Naive thymus-derived CD4-positive, alpha-beta T cell (primary cell): ENCODE measurements at places on chromosomes 1 and 21.

GRCh38 chr1:146035048-146035423 is 13.5 kb upstream of the HJV start:
- DNase-seq, result no peak

DNA sequence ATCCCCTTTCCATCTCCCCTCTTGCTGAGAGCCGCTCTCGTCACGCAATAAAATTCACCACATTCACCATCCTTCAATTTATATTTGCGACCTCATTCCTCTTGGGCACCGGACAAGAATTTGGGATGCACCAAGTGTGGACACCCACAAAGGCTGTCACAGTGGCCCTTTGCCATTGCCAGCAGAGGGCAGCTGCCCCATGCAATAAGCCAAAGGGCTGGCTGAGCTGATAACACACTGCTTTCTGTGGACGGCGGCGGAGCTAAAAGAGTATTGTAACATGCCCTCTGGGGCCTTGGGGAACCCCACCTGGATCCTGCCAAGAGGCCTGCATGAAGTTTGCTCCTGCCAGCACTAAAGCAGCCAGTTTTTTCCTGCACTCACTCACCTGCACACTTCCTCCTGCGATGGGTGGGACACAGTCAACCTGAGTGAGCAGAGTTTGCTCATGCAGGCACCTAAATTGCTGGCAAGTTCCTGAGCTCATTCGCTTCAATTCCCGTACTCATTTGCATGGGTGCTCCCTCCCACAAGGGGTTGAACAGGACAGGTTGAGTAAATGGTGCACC is 792.3 kb upstream of the ADAMTS5 start:
- DNase-seq, result no peak

DNA sequence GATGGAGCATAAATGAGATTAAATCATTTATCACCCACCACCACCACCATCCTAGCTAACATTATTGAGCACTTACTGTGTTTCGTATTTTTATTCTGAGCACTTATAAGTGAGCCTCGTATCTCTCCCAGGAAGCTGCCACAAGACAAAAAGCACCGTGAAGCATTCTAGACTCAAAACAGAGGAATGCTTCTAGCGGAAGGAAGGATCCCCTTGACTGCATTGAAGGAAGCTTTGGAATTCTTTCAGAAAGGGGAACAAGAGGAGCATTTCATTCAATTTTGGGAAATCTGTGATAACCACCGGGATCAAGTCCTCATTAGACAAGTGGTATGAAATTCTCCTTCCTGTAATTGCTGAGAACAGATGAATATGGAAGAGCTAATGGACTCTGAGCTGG is 66.3 kb downstream of the PTPN14 start:
- DNase-seq, result no peak

- DNase-seq, result no peak
Measured at GRCh38 chr1:240058049-240058448, 33.6 kb upstream of the FMN2 start.

- DNase-seq, result no peak
Measured at GRCh38 chr21:46295177-46295770, 9.1 kb downstream of the YBEY start.

DNA sequence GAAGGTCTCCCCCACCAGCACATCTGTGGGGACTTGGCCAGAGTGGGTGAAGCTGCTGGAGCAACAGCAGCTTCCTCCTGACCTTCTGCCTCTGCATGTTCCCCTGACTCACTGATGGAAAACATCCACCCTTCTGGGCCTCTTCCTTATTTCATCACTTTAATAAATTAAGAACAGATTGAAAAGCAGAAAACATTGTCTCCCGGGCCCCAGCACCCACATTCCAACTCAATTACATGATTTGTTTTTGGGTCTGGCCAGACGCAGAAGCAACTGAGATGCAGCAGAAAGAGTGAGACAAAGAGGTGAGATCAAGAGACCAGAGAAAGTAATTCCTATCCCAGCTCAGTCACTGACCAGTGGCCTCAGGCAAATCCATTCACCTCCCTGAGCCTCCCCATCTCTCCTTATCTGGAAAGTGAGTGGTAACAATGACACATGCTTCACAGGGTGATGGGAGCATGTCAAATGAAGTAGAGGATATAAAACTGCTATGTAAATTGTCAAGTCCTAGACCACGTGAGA is 157.1 kb downstream of the ELAVL4 start:
- no peak for DNase-seq

- DNase-seq, result no peak
Measured at GRCh38 chr21:39855595-39855994, 11.6 kb upstream of the PCP4 start.

DNA sequence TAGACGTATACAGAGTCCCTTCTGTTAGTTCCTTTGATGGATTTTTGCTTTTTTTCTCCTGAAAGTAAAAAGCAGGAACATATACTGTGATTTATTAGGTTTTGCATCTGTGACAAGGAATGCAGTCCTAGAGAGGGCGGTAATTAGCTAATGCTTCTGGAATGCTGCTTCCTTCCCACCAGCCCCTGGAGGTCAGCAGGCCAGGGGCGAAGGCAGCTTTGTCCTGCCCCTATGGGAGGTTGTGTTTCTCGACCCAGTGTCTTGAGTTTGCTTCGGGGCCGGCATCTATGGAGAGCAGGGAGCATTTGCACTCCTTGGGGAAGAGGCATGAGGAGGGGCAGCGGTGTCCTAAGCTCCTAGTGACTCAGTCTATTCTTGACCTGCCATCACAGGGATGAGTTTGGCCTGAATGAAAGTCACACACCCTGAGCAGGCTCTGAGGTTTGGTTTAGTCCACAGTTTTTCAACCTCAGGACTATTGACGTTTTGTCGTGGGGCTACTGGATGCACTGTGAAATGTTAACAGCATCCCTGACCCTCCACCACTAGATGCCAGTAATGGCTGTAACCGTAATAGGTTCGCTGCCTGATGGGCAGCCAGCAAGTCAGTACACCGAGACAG is 85.0 kb upstream of the KCNJ15 start:
- no peak for DNase-seq

GRCh38 chr1:3746389-3746829 is 5.8 kb upstream of the CCDC27 start:
- DNase-seq, result no peak

GRCh38 chr1:154621875-154622274 is 13.9 kb upstream of the ADAR start:
- no peak for DNase-seq

GRCh38 chr1:110626889-110627288 is 20.7 kb upstream of the KCNA2 start:
- DNase-seq, result no peak

- DNase-seq, result no peak
Measured at GRCh38 chr1:9384751-9385245, 92.1 kb downstream of the SPSB1 start.

- peak; percentile 85 for DNase-seq
Measured at GRCh38 chr1:205321162-205321958, at the start of gene NUAK2. Gene NUAK2, minus strand, starts transcription at chr1:205321745. Its CDS starts 117 bp downstream, at chr1:205321628.

DNA sequence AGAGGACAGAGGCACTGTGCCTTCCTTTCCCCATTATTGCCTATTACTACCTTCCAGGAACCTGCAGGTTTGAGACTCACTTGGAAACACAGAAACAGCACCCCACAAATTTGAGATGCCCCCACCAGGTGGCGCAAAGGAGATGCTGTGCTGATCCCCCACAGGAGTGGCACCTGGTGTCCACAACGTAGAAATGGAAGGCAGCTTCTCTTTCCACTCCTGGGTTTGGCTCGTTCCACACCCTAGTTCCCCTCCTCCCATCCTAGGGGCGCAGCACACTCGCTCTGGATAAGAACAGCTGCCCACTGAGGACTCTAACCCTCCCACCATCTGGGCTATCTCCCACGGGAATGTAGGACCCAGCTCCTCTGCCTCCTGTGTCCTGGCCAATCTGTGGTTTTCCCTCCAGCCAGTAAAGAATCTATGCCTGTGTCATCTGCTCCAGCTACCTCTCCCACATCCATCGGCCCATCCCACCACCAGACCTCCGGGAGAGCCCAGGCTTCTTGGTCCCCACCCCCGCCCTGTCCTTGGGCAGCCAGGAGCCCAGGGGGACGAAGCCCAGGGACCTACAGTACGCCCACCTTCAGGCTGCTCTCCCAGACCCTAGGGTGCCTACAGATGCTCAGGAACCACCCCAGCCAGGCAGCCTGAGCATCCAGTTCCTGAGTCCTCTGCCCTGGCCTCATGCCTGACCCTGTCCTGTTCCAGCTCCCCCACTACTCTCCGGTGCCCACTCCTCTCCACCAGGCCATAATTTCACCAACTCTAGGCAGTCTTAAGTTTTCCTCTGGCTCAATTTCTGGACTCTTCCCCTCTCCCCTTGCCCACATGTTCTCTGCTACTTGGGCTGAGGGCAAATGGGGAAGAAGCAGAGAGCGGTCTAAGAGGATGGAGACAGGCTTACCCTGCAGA is 549 bp downstream of the THBS3 start:
- DNase-seq, result peak; percentile 89

DNA sequence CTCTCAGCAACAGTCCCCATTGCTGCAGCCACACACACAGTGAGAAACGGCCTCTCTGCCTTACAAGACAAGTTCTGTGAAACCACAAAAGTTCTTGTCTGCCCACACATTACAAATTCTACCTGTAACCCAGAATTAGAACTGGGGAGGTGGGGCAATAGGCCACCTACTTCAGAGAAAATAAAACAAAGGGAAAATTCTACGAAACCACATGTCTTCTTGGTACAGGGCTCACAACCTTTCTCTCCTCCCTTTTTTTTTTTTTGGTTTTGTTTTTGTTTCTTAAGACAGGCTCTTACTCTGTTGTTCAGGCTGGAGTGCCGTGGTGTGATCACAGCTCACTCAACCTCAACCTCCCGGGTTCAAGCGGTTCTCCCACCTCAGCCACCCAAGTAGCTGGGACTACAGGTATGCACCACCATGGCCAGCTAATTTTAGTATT is 30.2 kb downstream of the LPAR3 start:
- peak; percentile 42 for DNase-seq

DNA sequence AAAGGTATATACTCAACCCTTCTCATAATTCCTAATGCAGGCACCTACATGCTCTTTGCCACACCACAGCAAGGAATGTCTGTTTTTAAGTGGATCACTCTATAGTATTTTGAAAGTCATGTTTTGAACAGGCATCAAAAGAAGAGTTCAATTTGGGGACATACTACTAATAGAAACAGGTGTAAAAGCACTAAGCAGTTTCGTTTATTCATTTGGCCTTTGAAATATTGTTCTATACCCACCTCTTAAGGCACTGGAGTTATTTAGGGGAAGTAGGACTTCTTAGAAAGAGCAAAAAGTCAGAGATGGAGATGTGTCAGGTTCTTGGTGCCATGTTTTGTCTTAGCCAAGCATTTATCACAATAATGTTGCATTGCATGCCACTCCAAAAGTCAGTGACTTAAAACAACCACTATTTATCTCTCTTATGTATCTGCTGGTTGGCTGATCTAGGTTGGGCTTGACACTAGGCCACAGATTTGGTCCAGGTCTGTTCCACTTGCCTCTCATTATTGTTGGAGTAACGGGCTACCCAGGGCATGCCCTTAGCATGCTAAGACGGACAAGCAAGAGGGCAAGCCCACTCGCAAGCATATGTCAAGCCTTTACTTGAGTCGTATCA is 107.5 kb downstream of the RGL1 start:
- DNase-seq, result no peak

DNA sequence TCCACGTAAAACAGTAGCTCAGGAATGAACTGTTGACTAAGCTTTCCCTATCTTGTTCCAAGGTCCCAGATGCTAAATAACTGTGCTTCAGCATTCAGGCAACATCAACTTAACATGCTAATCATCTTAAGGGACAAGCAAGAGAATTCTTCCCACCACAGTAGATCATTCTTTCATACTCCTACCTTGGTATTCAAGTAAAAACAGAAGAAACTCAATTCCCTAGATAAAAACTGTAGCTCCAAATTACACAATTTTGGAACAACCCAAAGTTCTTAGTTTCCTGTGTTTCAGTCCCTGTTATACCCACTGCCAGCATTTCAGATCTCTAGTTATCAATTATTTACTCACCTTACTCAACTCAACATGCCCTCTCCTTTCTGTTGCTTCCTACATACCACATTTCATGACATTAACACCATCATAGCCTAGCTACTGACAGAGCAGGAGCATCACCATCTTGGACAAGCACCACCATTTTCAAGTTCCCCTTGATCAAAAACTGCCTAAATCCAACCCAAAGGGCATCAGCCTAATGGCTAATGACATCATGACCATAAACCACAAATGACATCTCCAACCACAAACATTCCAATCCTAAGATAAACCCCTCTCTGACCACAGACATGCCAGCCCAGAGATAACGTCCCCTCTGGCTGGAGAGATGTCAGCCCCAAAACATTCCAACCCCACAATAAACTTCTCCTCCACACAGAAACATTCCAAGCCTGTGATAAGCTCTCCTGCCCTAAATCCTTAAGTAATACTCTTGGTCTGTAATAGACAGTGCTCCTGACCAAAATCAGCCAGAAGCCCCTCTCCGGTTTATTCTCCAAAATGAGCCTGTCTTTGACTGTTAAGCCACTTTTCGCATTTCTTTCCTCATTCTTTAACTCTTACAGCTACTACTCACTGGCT is 191.2 kb downstream of the RERE start:
- DNase-seq, result no peak

DNA sequence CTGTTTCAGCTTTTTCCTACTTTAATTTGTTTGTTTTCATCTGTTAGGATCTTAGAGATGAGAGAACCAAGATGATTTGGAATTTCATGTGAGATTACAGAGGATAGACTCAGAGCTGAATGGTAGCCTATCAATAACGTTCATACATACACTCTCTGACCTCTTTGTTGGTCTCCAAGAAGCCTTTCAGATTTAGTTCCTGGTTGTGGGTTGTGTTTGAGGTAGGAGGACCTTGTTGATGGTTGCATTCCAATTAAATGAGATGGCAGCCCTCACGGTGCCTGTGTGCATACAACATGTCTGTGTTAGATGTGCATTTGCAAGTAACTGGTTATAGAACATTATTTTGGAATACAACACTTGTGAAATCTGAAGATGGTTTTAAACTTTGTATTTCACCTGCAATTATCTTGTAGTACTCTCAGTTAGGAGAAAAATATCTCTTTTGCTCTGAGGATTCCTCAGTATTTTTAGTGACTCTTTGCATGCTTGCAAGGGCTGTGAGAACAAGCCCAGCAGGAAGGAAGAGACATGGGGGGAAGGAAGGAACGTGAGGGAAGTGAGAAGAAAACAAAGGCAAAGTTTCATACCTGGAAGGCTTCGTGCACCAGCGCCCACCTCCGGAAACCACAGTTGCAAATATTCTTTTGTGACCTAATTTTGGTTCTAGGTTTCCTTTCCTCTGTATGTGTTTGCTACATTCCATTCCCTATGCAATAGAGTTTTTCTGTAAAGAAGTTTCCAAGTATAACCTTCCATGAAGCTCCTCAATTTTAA is 291.8 kb downstream of the DISC1 start:
- no peak for DNase-seq

- no peak for DNase-seq
Measured at GRCh38 chr1:7299329-7299799, 471.7 kb upstream of the VAMP3 start.

DNA sequence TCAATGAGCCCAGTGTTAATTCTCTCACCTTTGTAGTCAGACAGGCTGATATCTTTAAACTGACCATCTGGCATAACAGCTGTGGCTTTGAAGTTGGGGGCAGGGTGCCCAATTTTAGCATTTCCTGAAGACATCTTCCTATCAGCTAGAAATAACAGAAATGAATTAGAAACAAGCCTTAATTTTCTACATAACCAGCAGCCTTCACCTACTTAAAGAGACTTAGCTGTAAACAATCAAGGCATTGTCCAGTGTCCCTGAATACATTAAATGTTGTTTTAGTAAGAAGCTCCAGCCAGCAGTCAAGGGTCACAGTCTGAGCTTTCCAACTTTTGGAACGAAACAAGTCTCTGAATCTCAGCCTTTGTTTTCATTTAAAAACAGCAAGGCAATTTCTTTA is 2.8 kb downstream of the PRDX1 start:
- DNase-seq, result no peak

GRCh38 chr1:62621907-62622306 is 24.6 kb downstream of the ANGPTL3 start:
- no peak for DNase-seq
